Pancreas (tissue), 10 donors: ENCODE measurements at places on chromosomes 7 and 10.
A peak's percentile ranks its signal among the peaks of the same experiment; 100 is the strongest.

DNA sequence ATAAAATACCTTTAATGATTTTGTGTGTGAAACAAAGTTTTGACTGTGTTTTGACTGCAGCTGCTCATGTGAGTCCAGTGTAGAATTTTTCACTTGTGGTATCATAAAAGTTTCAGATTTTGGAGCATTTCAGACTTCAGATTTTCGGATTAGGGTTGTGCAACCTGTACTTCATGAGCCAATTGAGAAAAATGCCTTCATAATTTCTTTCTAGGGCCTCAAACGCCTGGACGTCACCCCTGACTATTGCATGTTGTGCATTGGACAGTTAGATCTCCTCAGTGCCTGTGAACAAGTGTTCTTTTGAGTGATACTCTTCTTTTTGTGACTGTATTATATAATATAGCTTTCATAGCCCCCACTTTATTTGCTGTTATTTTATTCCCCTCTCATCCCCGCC, 161.1 kb downstream of the AUTS2 start:
- DNase-seq: no peak

DNA sequence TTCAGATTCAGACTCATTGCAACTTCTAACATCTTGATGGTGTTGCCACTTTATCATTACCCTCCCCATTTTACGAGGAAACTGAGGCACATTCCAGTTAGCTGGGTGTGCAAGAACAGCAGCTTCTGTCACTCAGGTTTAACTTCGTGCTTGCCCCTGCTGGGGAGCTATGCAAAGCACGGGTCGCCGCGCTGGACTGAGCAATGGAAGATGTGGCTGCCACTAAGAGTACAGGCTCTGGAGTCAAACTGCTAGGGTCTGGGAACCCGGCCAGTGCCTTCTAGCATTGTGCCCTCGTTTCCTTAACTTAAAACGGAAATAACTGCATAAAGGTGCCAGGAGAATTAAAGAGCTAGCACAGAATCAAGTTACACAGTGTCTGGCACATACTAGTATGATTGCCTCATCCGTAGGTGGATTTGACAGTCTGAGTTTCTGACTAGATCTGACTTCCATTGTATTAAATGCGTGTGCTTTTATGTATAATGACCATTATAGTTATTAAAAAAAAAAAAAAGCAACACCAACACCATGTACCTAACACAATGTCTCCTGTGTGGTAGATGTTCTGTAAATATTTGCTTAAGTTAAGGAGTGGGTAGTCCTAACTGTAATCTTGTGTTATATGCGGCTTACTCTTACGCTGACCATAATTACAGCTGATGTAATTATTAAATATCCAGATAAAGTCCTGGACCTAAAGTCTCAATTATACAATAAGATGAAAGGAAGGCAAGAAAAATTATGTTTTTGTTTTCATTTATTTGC, 842 bp downstream of the ZNF22 start:
- DNase-seq: peak; percentile 78

- peak; percentile 53 for DNase-seq
Measured at GRCh38 chr10:101829561-101830315, 11.5 kb upstream of the OGA start.

DNA sequence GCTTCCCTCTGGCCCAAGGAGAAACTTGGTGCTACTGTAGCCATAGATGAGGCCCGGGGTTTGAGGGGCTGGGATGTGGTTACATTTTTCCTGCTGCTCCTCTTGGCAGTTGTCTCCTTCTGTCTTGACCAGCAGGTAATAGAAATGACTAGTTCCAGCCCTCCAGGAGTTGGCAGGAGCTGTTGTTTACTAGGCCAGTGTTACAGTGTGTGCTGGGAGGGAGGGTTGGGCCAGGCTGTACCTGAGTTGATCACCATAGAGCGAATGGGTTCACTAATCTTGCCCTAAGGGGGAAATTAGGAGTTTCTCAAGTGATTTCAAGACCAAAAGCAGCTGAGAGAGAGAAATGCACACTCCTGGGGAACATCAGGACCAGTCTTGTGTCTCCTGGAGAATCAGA, 34.9 kb downstream of the PAX2 start:
- DNase-seq: no peak

GRCh38 chr7:27863880-27864279, 123.9 kb downstream of the TAX1BP1 start:
- no peak for DNase-seq
